ENCODE measurements at places on chromosomes 11 and 22.

- DNase-seq: peak; percentile 6
Observed at GRCh38 chr11:103682318-103683184, 353.9 kb upstream of the DDI1 start.

GRCh38 chr22:32211011-32211410 lies 6.1 kb upstream of the RFPL2 start:
- DNase-seq: no peak

GRCh38 chr11:37115963-37116362 lies 517.9 kb upstream of the RAG2 start:
- DNase-seq: no peak

DNA sequence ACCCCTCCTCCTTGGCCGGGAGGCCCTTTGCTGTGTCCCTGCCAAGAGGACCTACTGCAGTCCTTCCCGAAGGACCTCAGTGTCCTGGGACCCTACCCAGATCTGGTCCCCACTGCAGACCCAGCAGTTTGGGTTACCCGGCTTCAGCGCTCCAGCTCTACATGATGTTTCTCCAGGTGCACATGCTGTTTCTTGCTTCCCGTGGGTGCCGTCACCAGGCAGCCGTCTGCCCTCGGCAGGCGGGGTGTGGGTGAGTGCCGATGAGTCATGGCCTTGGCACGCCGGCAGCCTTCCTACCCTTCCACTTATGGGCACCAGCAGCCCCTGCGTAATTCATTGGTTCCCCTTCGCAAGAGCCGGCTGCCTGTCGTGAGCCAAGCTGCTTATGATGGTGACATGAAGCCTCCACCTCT lies 101.8 kb downstream of the BCR start:
- DNase-seq: no peak

DNA sequence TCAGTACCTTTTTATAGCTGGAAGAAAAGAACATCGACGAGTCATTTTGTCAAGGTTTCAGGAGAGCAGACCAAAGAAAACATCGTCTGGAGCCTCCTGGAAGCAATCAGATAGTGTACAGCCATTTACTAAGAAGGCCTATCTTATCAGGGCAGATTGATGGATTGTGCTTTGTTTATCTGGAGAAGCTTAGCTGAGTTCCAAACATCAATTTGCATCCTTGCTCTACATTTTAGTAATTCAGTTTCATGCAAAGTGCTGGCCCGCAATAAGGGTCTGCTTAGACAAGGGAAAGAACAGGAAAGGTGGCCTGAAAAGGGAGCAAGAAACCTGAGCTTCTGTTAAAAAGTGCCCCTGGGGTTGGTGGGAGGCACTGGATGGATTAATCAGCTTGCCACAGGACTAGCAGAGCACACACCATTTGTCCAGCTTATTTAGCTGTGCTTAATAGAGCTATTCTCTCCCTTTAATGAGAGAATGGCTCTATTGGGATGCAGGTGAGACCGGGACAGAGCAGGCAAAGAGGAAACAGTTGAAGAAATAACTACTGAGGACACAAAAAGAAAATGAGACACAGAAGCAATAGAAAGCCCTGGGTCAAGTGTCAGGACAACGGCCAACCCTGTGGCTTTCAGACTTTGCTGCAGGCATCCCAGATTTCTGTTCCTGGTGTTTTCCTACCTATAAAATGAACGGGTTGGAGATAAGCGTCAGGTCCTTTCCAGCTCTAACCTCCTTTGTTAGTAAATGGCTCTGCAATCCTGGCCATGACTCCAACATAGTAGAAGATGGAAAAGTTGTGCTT lies 122.1 kb upstream of the TTC12 start:
- DNase-seq: no peak

- DNase-seq: no peak
Observed at GRCh38 chr22:23841292-23841691, 2.5 kb upstream of the DERL3 start.

DNA sequence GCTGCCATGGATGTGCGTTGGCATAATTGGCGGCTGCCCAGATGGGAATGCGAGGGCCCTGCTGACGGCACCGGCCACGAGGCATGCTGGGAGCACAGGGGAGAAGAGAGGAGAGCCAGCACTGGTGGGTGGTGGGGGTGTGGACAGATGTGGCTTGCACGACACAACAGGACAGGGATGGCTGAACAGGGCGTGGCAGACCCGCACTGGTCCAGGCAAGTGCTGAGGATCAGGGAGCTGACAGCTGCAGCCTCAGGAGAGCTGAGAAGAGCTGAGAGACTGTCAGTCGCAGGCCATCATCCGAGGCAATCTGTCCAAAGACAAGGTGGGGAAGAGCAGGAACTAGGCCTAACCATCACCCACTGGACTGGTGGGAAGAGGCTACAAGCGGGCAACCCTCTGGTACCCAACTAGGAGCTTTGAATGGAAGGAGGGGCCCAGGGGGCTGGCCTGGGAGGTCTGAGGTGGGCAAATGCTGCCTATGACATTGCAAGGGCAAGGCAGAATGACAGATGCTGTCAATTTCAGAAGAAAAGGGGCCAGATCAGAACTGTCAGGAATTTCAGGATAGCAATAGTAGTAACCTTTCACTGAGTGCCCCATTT lies 2.4 kb downstream of the GNB1L start:
- no peak for DNase-seq

- DNase-seq: no peak
Observed at GRCh38 chr11:115145324-115145723, 358.9 kb downstream of the CADM1 start.

GRCh38 chr22:46845296-46846149 lies 83.1 kb downstream of the TBC1D22A start:
- DNase-seq: no peak

- no peak for DNase-seq
Observed at GRCh38 chr11:5103066-5103465, 33.7 kb downstream of the OR52E1 start.

DNA sequence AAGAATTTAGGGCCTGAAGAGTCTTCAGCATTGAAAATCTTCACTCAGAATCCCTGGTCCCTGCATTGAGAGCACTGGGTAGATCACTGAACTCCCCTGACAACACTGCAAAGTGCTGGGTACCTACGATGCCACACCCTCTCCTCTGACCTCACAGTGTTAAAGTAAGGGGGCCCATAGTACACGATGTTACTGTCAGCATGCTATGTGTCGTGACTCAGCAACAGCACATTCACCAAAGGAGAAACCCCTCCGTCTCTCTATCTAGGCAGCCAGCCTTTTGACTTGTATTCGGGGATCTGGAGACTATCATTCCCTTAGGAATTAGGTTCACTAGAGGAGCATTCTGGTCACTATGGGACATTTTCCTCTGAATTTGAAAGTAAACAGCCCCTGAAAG lies 67.4 kb upstream of the PITPNB start:
- no peak for DNase-seq

Data from effector CD8-positive, alpha-beta T cell (primary cell).